ENCODE measurements at places on chromosomes 16 and 17.

GRCh38 chr17:57761887-57762286, 16.8 kb upstream of the CCDC182 start:
- no peak for DNase-seq

DNA sequence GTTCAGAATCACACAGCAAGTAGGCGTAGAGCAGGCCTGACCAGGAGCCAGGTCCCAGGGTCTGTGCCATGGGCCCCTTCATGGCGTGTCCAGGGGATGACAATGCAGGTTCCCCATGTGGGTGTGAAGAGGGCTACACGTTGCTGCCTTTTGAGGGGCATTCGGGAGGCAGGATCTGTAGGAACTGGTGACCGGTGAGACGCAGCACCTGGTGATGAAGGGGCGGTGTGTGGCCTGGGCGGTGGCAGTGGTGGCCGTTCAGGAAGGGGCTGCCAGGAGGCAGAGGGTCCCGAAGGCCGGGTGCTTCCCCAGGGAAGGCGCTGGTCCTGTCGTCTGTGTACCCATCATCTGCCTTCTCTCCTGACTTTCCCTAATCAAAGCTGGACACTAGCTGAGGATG, 34.6 kb downstream of the ZNF750 start:
- DNase-seq = no peak

GRCh38 chr16:64964126-64964540, 157.7 kb downstream of the CDH11 start:
- no peak for DNase-seq

GRCh38 chr17:56292578-56292977, 139.3 kb downstream of the ANKFN1 start:
- DNase-seq = no peak

GRCh38 chr17:28008513-28008912, 34.0 kb upstream of the NLK start:
- peak; percentile 52 for DNase-seq

GRCh38 chr16:84009282-84009681, 33.3 kb downstream of the SLC38A8 start:
- no peak for DNase-seq

DNA sequence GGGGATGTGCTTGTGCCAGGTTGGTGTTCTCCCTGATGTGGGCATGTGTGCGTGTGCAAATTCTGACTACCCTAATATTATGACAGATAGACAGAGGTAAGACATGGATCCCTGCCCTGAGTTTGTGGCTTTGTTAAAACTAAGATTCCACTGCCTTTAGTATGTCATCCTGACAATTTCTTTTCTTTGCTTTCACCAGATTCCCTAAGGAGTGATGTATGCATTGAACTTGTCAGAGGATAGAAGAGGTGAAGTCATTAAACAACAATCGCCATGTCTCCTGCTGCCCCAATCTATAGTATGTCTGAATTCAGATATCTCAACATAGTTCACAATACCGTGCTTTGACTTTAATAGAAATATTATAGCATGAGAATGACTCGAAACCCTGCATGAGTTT, 137.1 kb upstream of the ELAC2 start:
- DNase-seq = no peak

DNA sequence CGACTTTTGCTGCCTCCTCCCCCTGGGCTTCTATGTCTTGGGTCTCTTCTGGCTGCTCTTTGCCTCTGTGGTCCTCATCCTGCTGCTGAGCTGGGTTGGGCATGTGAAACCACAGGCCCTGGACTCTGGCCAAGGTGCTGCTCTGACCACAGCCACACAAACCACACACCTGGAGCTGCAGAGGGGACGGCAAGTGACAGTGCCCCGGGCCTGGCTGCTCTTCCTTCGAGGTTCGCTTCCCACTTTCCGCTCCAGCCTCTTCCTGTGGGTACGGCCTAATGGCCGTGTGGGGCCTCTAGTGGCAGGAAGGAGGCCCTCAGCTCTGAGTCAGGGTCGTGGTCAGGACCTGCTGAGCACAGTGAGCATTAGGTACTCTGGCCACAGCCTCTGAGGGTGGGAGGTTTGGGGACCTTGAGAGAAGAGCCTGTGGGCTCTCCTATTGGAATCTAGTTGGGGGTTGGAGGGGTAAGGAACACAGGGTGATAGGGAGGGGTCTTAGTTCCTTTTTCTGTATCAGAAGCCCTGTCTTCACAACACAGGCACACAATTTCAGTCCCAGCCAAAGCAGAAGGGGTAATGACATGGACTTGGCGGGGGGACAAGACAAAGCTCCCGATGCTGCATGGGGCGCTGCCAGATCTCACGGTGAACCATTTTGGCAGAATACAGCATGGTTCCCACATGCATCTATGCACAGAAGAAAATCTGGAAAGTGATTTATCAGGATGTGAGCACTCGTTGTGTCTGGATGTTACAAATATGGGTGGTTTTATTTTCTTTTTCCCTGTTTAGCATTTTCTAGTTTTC, 2.3 kb downstream of the GP1BA start:
- DNase-seq = peak; percentile 67

DNA sequence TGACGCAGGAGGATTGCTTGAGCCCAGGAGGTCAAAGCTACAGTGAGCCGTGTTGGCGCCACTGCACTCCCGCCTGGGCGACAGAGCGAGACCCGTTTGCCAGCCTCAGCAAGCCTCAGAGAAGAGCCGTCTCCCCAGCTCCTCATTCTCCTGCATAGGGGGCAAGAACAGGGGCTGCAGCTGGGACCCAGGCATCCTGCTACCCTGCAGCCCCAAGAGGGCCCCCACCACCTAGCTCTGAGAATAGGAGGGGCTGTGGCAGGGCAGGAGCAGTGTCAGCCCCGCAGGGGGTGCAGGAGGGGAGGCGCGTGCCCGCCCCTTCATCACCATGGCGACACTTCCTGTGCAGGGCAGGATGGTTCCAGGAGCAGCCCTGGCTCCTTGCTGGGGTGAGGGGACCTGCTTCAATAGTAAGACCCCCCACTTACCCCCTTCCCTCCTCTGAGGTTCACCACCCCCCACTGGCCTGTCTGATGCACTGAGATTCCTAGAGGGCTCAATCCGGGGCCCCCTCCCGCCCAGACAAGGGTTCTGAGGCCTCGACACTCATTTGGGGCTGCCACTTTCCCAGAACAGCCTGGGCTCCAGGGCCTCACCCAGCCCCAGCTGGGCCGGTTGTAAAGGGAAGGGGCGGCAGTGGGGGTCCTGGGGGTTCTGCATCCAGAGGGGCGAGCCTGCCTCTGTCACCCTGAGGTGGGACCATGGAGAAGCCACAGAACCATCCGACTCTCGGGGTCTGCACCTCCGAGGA, 20.2 kb downstream of the VASN start:
- no peak for DNase-seq

DNA sequence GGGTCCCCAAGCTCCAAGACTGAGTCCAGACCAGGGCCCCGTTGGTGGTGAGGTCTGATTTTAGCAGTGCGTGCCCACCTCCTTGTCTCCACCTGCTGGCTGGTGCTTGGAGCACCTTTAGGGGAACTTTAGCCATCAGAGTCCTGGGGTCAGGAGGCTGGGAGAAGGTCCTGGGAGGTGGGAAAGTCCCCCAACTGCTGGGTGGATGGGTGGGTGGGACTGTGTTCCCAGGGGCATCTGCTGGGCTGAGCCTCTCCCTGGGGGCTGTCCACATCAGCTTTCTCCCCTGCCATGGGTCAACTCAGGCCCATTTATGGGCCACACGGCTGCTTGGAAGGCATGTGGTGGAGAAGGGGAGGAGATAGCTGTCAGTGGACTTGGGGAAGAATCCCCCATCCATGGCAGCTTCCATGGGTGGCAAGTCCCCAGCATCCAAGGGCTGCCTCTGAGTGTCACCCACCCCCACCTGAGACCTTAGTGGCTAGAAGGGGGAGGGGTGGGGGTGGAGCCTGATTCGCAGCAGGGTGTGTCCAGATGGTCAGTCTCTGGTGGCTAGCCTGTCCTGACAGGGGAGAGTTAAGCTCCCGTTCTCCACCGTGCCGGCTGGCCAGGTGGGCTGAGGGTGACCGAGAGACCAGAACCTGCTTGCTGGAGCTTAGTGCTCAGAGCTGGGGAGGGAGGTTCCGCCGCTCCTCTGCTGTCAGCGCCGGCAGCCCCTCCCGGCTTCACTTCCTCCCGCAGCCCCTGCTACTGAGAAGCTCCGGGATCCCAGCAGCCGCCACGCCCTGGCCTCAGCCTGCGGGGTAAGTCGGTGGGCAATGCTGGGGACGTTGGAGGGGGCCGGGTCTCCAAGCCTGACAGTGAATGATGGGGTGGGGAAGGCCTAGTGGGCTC, at the start of gene TRPV2:
TSS of gene TRPV2 (plus strand) at position 541 of the 894 bp plus-strand sequence. CDS start 2,098 bp downstream, outside the sequence.
- DNase-seq = peak; percentile 43

- DNase-seq = no peak
Observed at GRCh38 chr16:78484509-78485058, 385.1 kb downstream of the WWOX start.

DNA sequence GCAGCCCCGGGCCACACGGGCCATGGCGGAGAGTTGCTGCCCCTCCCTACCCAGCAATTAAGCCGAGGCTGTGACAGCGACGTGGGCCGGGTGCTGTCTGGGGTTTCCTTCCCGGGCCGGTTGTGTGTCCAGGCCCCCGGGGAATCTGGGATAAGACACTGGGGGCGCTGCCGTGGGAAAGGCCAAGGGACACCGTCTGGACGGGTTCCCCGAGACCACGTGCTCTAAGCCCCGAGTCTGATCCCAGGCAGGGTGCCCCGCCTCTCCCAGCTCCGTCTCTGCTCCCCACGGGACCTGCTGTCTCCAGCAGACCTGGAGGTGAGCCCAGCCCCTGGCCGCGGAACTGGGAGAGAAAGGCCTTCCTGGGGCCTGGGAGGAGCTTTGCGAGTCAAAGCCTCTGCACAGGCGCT, 92.2 kb downstream of the IRX3 start:
- no peak for DNase-seq

All from suppressor macrophage treated with lipopolysaccharide for 1 hour (primary cell).